ENCODE measurements at places on chromosomes 4 and X.

- no peak for DNase-seq
These were observed 12.1 kb downstream of the LAMP2 start for GRCh38 chrX:120456973-120457372.

GRCh38 chrX:2385224-2385623 is 115.6 kb downstream of the DHRSX start:
- no peak for DNase-seq

- no peak for DNase-seq
These were observed 335.4 kb downstream of the UNC5C start for GRCh38 chr4:95213366-95213765.

- DNase-seq, result no peak
These were observed 145.0 kb upstream of the CT83 start for GRCh38 chrX:116607776-116608175.

GRCh38 chr4:39530682-39531081 is 3.4 kb upstream of the UGDH start:
- no peak for DNase-seq

GRCh38 chrX:112687189-112687691 is 7.5 kb upstream of the LHFPL1 start:
- DNase-seq, result no peak

DNA sequence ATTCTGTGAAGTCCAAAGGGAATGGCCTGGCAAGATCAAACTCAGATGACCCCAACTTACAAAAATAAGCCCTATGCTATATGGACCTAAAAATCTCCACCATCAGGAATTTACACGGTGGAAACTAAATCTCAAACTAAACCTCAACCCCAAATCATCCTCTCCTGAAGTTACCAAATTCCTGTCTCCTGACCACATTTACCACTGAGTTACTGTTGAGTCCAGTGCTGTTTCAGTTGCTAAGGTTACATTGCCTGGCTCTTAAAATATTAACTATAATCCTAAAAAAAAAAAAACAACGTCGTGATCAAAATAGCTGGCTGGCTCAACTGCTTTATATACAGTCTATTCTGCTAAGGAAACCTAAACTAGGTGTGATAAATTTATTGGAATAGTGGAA is 315.2 kb upstream of the SLIT2 start:
- no peak for DNase-seq

- DNase-seq, result no peak
These were observed 38.6 kb downstream of the FHDC1 start for GRCh38 chr4:152974468-152975379.

GRCh38 chr4:36256398-36256891 is 12.1 kb upstream of the ARAP2 start:
- no peak for DNase-seq

DNA sequence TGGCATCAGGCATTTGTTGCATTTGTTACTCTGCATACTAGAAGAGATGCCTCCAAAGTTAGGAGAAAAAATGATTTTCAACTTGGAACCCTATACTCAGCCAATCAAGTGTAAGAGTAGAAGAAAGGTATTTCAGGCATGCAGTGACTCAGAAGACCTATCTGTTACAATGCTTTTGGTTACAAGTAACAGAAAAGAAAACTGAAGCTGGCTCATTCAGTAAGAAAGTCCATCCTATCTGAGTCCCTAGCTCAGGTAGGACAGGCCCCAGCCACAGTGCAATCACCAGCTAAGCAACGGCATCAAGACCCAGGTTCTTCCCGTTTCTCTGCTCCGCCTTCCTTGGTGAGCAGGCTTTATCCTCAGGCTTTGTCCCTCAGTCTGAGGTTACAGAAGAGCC is 23.3 kb downstream of the MECP2 start:
- DNase-seq, result no peak

Measured in activated gamma-delta T cell treated with Interleukin-2 at 50 U/mL for 16 hours (primary cell).